ENCODE measurements at places on chromosomes 16 and 17.
A peak's percentile ranks its signal among the peaks of the same experiment; 100 is the strongest.

DNA sequence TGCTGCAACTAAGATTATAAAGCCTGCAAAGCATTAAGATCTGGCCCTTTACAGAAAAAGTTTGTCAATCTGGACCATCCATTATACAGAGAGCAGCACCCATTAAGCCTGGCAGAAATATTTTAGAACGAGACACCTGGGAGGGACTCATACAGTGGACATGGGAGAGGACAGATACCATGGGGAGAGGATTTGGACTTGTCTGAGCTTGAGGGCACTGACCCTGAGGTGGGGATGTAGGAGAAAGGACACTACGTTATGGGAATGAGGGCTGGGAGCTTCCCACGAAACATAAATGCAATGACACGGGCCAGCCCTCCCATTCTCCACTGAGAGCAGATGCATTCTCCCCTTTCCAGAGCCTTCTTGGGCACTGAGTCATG is 6.2 kb downstream of the RUSF1 start:
- DNase-seq, result no peak

- no peak for DNase-seq
These were observed 314.3 kb upstream of the DYNLRB2 start for GRCh38 chr16:80226499-80226898.

- DNase-seq, result peak; percentile 62
These were observed 9.5 kb downstream of the FOXF1 start for GRCh38 chr16:86519649-86520316.

GRCh38 chr17:58312021-58312630 is 16.5 kb downstream of the TSPOAP1 start:
- DNase-seq, result no peak

DNA sequence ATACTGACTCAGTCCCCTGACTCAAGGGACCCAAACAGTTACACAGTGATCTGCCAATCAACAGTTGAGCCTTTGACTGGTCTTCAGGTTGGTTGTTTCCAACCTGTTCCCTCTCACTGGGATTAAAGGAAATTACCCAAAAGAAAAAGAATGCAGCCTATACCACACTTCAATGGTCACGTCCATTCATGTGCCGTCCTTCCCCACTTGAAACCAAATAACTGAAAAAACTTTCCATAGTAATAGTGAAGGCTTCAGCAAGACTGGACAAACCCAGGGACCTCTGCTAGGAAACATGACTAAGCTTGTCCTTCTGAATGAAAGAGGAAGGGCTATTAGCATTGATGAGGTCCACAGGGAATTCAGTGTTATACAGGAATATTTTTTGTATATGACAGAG is 30.6 kb downstream of the MRPS23 start:
- no peak for DNase-seq

DNA sequence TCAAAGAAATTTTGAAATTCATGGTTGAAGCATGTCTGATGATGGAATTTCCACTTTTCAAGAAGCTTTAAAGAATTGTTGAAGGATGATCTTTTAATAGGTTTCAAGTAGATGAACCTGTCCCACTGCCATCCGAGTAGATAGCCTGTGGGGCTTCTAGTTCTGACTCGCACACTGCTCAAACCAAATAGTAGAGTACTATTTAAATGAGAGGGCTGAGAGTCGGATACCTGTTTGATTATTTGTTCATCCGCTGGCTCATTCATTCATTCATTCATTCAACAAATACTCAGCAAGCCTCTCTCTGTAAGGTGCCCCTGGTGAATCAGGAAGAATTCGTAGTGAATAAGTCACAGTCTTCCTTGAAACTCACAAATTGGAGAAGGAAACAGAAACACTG is 108.2 kb upstream of the IRX5 start:
- DNase-seq, result no peak

DNA sequence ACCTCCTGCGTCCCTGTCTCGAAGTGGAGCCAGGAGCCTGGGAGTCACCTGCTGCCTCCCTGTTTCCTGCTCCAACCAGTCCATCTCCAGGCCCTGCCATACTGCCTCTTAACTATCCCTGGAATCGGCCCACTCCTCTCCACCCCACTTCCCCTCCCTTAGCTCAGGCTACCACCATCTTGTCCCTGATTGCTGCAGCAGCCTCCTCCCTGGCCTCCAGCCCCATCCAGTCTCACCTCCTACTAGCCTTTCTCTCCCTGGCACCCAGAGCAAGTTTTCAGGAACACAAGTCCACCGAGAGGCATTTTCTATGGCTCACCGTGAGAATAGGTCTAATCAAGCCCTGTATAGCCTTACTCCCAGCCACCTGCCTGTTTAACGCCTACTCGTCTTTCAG is 865 bp upstream of the CAMKK1 start:
- DNase-seq, result no peak

GRCh38 chr17:42429726-42430447 is 6.8 kb upstream of the CAVIN1 start:
- DNase-seq, result no peak

GRCh38 chr17:40582328-40582901 is 17.1 kb upstream of the CCR7 start:
- peak; percentile 98 for DNase-seq

DNA sequence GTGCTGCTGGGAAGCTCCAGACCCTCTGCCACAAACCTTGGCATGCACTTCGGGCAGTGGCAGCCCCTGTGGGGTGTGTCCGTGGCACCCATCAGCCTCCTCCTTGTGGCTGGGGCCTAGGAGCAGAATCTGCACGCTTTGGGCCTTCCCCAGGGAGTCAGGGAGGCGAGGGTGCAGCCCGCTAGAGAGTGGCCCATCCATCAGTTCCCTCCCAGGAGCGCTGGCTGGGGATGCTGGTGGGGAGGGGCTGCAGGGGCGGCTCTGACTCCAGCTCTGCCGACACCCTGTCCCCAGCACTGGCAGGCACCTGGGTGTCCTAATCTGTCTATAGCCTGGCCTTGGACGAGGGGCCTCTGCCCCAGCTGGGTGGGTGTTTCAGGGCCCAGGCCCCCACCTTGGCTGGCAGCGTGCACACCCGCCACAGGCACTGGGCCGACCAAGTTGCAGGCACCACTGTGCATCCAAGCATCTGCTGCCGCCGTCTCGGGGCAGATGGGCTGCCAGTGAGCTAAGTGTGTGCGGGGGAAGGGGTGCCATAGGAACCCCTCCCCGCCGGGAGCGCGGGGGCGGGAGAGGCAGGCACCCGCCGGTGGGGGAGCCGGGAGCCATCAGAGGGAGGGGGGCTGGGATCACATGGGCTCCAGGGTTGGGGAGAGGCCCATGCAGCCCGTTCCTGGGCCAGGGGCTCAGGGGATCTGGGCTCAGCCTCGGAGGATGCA is 30.2 kb downstream of the ENDOV start:
- no peak for DNase-seq

GRCh38 chr16:84959784-84960417 is 51.4 kb downstream of the ZDHHC7 start:
- no peak for DNase-seq

DNA sequence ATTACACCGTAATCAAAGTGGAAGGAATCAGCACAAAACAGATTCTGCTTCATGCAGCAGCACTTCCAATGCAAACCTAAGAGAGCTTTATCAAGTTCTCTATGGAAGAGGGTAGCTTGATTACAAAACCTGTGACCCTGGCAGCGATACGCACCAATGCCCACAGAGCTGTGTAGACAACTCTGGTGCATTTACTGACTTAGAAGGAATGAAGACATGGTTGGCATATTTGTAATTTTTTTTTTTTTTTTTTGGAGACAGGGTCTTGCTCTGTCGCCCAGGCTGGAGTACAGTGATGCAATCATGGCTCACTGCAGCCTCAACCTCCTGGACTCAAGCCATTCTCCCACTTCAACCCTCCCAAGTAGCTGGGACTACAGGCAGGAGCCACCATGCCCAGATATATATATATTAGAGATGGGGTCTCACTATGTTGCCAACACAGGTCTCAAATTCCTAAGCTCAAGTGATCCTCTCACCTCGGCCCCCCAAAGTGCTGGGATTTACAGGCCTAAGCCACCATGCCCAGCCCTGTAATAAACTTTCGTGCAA is 49.4 kb downstream of the XPO6 start:
- DNase-seq, result no peak

DNA sequence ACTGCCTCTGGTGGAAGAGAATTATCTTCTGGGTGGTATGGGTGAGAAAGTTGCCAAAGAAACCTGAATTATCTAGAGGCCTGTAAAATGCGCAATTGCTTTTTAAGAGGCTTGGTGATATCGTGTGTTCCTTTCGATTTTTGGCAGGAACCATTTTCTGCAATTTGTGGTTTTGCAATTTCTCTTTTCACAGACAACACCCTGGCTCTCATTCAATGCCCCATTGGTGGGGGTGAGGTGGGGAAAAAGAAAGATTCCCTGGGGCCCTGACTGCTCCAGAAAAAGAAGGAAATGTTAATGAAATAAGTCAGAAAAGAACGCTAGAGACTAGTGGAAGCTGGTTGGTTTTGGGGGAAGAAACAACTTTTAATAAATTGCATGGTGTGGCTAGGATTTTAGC is 77.4 kb downstream of the ANKFN1 start:
- DNase-seq, result no peak

All from GM12865 (cell line).